ENCODE measurements at places on chromosomes 2 and 18.

- no peak for DNase-seq
Observed at GRCh38 chr18:41372046-41372665, 582.9 kb upstream of the PIK3C3 start.

- DNase-seq, result no peak
Observed at GRCh38 chr2:104340879-104341828, 512.8 kb upstream of the POU3F3 start.

GRCh38 chr2:46876741-46877384 is 38.7 kb downstream of the MCFD2 start:
- no peak for DNase-seq

GRCh38 chr2:80748592-80748991 is 444.0 kb upstream of the LRRTM1 start:
- no peak for DNase-seq

DNA sequence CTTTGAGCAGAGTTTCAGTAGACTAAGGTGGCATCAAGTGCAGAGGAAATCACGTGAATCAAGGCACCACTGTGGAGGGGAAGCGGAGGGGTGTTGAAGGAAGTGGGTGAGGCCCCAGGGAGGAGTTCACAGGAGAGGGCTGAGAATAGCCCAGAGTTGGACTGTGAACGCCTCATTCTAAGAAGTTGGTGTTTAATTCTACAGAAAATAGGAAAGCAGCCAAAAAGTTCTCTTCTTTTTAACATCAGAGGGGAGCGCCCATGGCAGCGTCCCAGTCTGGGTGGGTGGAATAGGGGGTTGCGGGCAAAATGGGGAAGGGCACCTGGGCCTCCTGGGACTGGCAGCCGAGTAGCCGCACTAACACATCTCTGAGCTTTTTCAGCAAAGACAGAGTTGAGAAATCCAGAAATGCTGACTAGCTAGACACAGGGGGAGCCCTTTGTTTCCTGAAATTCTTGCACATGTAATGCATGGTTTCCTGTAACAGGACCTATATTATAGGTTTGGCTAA is 97.0 kb downstream of the NEB start:
- DNase-seq, result no peak

DNA sequence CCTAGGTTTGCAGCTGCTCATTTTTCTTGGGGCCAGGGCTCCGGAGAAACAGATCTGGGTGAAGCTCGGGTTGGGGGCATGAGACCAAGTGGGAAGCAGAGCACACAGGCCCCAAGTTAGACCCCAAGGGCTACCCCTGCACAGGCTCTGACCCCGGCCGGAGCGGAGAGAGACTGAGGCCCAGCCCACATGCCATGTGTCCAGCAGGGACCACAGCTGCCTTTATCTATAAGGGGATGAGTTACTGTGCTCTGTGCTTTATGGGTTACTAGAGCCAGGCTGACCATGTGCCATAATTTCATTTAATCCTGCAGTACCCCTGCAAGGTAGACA is 30.3 kb upstream of the PRLH start:
- no peak for DNase-seq

GRCh38 chr2:208686665-208687064 is 280.1 kb downstream of the PTH2R start:
- no peak for DNase-seq

DNA sequence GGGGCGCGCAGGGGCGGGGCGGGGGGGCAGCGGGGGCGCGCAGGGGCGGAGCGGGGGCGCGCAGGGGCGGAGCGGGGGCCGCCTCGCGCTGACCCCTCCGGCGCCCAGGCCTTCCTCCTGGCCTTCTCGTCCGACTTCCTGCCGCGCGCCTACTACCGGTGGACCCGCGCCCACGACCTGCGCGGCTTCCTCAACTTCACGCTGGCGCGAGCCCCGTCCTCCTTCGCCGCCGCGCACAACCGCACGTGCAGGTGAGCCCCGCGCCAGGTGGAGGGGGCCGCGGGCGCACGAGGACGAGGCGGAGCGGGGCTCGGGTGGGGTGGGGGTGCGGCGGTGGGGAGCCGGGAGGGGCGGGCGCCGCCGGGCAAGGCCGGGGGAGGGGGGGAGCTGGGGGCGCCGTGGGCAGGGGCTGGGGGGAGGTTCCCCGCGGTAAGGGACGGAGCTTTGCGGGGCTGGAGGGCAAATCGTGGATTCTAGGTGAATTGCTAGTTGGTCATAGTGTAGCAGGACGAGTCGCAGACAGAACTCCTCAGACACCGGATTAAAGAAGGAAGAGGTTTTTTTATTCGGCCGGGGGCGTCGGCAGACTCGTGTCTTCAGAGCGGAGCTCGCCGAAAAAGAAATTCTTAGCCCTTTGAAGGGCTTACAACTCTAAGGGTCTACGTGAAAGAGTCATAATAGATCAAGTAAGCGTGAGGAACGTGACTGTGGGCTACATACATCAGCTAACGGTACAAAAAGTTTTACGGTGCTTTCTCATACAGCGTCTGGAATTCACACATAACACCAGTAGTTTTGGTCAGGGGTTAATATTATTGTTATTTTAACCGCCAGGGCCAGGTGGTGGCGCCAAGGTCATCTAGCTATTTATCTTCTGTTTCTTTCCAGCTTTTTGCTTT is 29.9 kb downstream of the ANO7 start:
- DNase-seq, result no peak

DNA sequence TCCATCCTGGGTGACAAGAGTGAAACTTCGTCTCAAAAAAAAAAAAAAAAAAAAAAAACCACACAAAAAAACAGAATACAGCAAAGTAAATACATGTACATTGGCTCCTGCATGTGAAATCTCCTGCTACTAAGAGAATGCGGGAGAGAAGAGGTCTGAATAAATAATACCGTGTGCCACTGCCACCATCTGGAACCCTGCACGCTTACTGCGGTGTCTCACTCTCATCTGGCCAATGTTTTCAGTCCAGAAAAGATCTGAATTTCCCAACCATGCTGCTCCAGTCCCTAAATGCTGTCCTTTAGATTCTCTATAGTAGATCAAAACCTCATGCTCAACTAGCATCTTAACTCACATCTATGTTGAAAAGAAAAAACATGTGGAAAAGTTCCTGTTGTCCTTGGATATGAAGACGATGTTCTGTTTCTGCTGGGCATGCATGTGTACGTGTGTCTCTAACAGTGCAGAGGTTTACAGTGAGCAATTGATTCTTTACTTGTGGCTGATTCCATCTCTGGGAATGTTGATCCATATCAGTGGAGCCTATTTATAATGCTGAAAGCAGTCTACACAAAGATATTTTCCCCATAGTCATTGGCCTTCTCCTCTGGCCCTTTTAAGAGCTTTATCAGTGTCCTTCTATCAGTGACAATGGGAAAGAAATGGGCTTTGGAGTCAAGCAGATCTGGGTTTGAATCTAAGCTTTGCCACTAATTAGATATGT is 11.9 kb downstream of the STON1 start:
- no peak for DNase-seq

DNA sequence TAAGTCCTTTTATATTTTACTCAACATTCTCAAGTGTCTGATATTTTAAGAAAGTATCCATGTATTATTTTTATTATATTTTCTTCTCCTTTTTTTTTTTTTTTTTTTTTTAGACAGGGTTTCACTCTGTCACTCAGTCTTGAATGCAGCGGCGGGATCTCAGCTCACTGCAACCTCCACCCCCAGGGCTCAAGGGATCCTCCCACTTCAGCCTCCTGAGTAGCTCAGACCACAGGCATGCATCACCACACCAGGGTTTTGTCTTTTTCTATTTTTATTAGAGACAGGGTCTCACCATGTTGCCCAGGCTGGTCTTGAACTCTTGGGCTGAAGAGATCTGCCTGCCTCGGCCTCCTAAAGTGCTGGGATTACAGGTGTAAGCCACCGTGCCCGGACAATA is 212.1 kb downstream of the TCF4 start:
- no peak for DNase-seq

GRCh38 chr2:9336241-9336575 is 87.1 kb downstream of the ITGB1BP1 start:
- DNase-seq, result no peak

- no peak for DNase-seq
Observed at GRCh38 chr2:42510191-42510590, 16.4 kb upstream of the KCNG3 start.

DNA sequence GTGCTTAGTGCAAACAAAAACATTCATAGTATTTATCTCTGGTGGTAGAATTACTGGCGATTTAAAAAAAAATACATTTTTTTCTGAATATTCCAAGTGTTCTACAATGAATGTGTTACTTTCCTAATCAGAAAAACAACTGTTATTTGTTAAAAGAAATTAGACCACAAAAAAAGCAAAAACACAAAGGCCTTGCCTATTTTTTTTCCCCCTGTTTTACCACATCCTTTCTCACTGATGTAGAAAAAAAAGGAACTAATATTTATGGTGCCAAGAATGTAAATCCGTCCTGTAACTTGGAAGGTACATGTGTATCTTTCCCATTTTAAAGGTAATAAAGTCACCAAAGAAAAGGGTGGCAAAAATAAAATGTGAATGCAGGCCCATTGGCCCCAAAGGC is 28.4 kb upstream of the MGAT4A start:
- DNase-seq, result no peak

DNA sequence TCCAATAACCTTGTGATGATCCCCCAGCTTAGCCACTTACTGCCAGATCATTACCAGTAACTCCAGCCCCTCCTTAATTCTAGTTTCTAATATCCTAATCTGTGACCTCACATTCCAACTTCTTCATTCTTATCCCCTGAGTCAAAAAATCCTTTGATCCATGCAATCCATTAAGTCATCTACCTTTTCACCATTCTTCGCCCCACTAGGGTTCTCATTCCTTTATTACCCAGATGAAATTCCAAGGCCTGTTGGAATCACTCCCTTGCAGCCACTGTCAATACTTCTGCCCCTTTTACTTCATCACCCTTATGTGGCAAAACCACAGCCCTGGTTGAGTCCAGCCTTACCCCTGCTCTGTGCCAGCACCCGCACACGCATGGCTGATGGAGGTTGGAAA is 20.3 kb upstream of the IL36G start:
- DNase-seq, result no peak

GRCh38 chr2:111710085-111710484 is 173.9 kb downstream of the ANAPC1 start:
- no peak for DNase-seq

- no peak for DNase-seq
Observed at GRCh38 chr2:403682-404081, 115.8 kb upstream of the ALKAL2 start.

DNA sequence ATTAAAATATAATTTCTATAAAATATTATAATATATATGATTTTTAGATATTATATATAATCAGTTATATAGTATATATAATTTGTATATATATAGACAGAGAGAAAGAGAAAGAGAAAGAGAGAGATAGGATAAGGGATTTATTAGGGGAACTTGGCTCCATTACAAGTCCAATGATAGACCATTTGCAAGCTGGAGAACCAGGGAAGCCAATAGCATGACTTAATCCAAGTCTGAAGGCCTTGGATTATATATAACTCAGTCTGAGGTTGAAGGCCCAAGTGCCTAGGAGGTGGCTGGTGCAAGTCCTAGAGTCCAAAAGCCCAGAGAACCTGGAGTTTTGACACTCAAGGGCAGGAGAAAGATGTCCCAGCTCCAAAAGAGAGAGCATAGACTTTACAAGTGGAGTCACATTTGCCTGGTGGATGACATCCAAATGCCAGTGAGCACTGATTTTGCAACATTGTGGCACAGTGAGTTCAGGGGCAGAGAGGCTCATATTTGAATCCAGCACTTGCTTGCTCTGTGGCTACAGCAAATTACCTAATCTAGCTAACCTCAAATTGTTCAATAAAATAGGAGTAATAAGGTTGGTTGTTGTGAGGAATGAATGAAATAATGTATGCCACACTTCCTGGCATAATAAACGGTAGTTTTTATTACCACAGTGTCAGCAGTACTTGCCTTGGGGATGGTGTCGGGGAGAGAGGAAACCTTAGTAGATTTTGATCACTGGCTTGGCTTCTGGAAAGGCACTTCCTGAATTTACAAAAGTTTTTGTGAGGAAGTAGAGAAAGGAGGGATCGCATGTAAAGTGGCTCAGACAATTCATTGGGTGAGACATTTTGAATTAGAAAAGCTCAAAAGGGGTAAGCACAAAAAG is 69.6 kb upstream of the CD28 start:
- no peak for DNase-seq
